Activated T-helper 9 cell treated with anti-CD3 and anti-CD28 coated beads, Interleukin-2, amount 50 U/mL, for 16 hours (primary cell): ENCODE measurements at places on chromosomes 11 and 22.

- DNase-seq: no peak
These were observed 83.7 kb downstream of the RPL27A start for GRCh38 chr11:8766043-8766987.

GRCh38 chr11:77202941-77203900, 75.2 kb downstream of the MYO7A start:
- no peak for DNase-seq

DNA sequence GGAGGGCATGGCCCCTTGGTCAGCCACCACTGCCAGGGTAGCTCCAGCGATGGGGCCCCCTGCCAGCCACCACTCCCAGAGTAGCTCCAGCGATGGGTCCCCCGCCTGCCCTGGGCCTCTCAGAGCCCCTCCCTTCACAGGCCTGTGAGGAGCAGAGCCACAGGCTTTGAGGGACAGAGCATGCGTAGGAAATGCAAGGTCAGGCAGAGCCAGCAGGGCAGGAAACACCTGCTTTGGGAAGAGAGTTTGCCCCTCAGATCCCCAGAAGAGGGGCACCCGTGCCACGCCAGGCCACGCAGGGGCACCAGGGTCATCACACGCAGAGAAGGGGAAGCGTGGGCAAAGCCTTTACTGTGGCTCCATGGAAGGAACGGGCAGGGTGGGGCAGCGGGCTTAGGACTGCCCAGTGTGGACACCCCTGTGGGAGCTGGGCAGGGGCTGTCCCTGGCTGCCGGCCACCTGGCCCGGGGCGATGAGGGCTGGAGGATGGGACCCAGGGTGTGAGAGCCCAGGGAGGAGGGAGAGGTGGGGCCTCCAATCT, 477.8 kb downstream of the BRD1 start:
- DNase-seq: no peak

- DNase-seq: no peak
These were observed 127.7 kb downstream of the BRD1 start for GRCh38 chr22:49699928-49700498.

DNA sequence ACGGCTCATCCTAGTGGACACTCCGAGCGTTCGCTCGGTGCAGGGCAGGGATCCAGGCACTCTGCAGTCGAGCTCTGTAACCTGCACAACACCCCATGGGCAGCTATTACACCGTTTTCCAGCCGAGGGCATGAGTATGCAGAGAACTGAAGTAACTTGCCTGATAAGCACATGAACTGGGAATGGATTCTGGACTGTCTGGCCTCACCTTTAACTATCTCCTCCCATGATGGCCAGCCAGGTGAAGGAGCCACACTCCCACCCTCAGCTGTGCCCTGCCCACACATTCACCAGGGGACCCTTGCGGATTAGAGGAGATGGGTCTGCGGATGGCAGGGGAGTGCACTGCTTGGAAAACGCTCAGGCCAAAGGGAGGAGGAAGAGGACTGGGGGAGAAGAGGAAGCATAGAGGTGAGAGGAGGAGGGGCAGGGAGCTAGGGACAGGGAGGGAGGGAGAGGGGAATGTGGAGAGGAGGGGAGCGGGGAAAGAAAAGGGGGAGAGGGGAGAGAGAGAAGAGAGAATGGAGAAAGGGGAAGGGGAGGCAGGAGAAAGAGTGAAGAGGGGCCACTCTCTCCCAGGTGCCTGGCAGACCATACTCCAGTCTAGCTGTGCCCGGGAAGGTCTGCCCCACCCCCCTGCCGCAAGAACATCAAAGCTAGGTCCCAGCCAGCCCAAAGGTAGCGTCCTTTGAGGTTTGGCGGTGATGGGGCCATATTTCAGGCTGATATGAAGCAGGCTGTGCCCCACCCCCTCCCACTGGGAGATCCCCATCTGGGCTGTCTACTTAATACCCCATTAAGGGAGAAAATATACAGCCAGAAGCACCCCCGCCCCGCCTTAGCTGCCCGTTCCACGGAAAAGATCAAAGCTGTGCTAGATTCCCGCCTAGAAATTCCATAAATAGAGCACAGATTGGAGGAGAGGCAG, 33.2 kb upstream of the TCF20 start:
- no peak for DNase-seq

DNA sequence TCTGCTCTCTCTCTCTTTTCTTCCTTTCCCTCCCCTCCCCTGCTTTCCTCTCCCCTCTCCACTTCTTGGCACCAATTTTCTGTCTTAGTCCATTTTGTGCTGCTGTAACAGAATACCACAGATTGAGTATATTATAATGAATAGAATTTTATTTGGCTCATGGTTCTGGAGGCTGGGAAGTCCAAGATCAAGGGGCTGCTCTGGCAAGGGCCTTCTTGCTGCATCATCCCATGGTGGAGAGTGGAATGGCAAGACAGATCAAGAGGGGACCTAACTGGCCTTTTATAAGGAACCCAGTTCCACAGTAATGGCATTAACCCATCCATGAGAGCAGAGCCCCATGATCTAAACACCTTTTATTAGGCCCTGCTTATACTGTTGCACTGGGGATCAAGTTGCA, 44.5 kb downstream of the ST3GAL4 start:
- no peak for DNase-seq

- no peak for DNase-seq
These were observed 145.0 kb upstream of the GRK3 start for GRCh38 chr22:25419247-25420113.

DNA sequence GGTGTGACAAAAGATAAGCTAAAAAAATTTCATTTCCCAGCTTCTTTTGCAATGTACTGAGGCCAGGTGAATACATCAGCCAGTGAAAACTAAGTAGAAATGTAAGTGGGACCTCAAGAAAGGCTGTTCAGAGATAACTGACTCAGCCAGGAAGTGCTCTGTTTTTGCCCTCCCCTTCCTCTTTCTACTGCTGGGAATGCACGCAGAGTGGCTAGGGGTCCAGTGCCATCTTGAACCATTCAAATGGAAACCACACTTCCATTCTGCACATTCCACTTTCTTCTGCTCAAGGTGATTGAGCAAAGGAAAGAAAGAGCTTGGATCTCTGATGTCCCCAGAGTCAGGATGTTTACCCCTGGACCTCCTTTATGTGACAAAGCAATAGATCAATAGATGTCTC, 27.8 kb upstream of the LMO2 start:
- DNase-seq: no peak

- DNase-seq: no peak
These were observed 10.8 kb downstream of the IFITM10 start for GRCh38 chr11:1739576-1739975.

GRCh38 chr22:36331306-36331911, 56.4 kb downstream of the MYH9 start:
- peak; percentile 61 for DNase-seq

DNA sequence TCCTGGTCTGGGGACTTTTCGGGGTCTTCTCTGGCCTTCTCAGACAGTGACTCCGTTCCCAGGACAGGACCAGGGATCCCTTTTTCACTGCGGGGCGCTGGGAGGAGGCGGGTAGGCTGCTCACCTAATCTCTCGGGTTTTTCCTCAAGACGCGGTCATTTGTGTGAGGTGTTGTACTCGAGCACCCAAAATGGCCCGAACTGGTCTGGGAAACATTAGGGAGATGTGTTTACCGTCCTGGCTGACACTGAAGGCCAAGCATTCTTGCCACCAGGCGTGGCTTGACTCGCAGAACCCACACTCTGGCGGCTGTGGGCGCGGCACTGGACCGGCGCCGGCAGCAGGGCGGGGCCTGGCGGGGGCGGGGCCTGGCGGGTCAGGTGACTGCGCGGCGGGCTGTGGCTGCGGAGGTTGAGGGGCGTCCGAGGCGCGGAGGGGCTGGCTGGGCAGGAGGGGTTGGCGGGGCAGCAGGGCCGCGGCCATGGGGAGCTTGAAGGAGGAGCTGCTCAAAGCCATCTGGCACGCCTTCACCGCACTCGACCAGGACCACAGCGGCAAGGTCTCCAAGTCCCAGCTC, at the start of gene SWAP70:
Gene SWAP70 (plus strand): TSS at position 379 of the 577 bp plus-strand sequence. CDS start 103 bp downstream, at position 482.
- peak; percentile 69 for DNase-seq

GRCh38 chr11:94786264-94787126, 18.3 kb downstream of the AMOTL1 start:
- DNase-seq: no peak

- no peak for DNase-seq
These were observed 89.2 kb downstream of the PDE2A start for GRCh38 chr11:72584939-72585597.

- no peak for DNase-seq
These were observed 45.6 kb downstream of the IGLL5 start for GRCh38 chr22:22933100-22933806.

GRCh38 chr11:109958821-109959166, 134.4 kb upstream of the ZC3H12C start:
- no peak for DNase-seq

DNA sequence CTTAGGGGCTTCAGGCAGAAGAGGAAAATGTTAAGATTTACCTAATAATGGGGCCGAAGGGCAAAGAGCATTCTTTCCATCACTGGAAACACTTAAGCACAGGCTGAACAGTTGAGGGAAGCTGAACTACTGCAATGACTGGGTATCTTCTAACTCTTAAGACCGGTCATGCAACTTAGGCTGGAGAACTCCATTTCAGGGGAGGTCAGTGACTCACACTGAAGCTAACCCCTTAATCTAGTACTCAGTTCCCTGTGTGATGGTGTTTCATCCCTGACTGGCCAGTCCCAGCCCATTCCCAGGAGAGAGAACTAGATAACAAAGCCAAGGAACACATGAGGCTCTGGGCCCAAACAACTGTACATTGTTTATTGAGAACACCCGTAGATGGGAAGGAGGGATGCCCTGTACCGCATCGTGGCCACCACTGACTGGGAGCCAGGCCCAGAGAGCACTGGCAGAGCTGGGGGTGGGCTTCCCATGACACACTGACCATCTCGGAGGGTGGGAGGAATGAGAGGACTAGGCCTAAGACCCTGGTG, 10.5 kb downstream of the RPL27A start:
- no peak for DNase-seq

GRCh38 chr11:92440701-92441442, 216.3 kb downstream of the FAT3 start:
- no peak for DNase-seq

- no peak for DNase-seq
These were observed 1.2 kb downstream of the BACE1 start for GRCh38 chr11:117314840-117315239.

DNA sequence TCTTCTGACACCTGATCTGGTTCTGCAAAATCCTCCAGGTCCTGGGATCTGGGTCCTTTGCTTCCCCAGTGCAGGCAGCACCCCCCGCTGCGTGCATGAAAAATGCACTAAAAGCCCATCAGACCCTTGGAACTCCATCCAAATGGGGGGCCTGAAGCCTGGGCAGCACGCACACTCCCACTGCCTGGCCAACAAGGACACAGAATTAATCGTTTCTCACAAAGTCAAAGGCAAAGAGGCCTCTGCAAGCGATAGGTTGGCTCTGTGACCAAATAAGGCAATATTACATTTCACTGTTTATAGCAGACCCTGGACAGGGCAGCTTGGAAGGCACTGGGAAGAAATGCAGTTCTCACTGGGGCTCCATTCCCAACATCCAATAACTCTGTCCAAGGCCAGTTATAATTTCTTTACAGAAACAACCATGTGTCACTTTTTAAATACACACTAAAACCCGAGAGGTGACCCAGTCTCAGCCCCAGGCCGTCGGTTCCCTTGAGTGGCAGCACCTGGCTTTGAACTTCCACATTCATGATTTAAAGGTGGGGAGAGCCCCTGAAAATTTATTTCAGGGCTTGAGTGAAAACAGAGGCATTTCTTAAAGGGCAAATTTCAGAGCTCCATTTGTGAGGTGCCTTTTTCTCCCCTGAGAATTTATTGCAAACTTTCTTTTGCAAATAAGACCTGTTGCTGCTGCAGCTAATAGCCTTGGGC, 114.4 kb upstream of the ANO1 start:
- DNase-seq: no peak

- DNase-seq: no peak
These were observed 2.9 kb downstream of the RPS3 start for GRCh38 chr11:75402002-75402773.

DNA sequence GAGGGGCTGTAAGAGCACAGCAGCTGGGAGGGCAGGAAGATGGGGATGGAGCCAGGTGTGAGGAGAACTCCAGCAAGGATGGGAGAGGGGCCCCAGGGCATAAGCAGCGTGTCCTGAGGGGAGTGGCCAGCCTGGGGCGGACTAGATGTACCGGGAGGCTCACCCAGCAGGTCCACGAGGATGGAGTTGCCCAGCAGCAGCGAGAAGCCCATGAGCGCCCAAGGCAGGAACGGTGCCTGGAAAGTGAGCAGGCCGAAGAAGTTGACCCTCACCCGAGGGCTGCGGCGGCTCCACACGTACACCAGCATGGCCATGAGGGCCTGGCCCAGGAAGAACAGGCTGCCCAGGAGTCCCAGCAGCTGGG, 1.3 kb downstream of the DERL3 start:
- DNase-seq: no peak

GRCh38 chr11:134835561-134835960, 423.5 kb upstream of the B3GAT1 start:
- DNase-seq: no peak

DNA sequence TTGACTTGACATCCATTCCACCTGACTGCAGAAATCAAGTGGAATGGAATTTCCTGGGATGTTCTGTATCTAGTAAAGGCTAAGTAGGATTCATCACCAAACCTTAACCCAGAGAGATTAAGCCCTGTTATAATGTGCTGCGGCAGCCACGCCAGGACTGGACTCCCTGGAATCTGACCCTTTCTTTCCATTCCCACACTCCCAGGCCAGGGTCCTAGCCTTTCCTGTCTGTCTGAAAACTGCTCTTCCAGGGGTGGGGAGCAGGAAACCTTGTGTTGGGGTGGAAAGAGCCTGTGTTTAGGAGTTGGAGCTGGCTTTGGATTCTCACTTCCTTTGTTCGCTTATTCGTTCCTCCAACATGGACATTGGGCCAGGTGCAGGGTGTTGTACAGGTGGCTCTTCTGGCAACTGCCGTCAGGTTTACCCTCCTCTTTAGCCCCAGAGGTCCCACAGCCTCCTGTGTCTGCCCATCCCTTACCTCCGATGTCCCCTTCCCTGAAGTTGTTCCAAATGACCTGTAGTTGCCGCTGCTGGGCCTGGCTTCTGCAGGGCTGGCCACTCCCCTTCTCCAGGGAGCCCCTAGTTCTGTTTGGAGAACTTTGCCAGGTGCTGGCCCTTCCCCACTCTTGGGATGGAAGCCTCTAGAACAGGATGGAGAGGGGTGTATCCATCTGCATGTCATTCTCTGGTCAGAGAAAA, 20.5 kb upstream of the PARVB start:
- DNase-seq: no peak

- DNase-seq: no peak
These were observed 31.7 kb upstream of the KRTAP5-6 start for GRCh38 chr11:1665313-1665712.

DNA sequence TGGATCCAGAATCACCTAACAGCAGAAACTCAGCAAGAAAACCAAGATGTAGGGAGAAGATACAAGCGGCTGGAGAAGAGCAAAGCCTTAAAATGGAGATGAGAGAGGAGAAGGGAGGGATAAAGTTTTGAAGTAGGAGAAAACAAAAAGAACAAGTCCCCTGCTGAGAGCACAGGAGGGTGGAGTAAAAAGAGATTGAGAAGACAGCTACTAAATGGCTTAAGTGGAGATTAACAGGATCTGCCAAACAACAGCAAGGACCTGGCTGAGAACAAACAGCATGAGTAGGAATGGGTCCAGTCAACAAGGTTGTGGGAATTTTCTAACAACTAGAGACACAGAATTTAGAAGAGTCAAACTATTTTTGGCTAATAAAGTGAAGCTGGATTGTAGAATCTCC, 18.1 kb downstream of the BTG4 start:
- DNase-seq: no peak

- DNase-seq: no peak
These were observed 27.2 kb downstream of the ABTB2 start for GRCh38 chr11:34330653-34331052.
